ENCODE measurements at places on chromosomes 12 and 14.

- DNase-seq, result no peak
Measured at GRCh38 chr14:28138341-28138740, 628.2 kb upstream of the FOXG1 start.

DNA sequence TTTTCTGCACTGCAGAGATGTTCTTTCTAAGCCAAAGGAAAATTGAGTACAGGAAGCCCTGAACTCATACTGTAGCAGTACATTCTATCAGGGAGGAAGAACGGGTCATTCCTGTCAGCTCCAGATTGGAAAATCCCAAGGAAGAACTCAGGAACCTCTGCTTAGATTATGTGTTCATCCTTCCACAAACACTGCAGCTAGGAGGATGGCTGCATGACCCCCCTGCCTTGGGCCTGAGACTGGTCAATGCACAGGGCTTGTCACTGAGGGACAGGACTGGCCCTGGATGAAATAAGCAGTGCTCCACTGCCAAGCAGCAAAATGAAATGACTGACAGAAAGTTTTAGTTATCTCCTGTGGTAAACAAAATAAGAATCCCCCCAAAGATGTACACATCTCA is 1406.8 kb upstream of the TMEM132C start:
- DNase-seq, result no peak

- DNase-seq, result no peak
Measured at GRCh38 chr14:72744416-72745120, 149.3 kb downstream of the DPF3 start.

- no peak for DNase-seq
Measured at GRCh38 chr14:28599605-28600004, 167.0 kb upstream of the FOXG1 start.

- no peak for DNase-seq
Measured at GRCh38 chr14:103801459-103801858, 45.9 kb downstream of the PPP1R13B start.

- DNase-seq, result no peak
Measured at GRCh38 chr12:99388671-99389195, 258.8 kb upstream of the GARIN6 start.

GRCh38 chr12:109770104-109770860 is 56.7 kb downstream of the FAM222A start:
- DNase-seq, result no peak

GRCh38 chr14:73696466-73697400 is 17.5 kb downstream of the PNMA1 start:
- DNase-seq, result no peak

- no peak for DNase-seq
Measured at GRCh38 chr14:73339846-73340595, 102.7 kb downstream of the PAPLN start.

GRCh38 chr12:88752183-88752582 is 171.9 kb upstream of the KITLG start:
- no peak for DNase-seq

GRCh38 chr12:7017870-7018349 is 366 bp downstream of the LPCAT3 start:
- no peak for DNase-seq

- DNase-seq, result no peak
Measured at GRCh38 chr12:68374307-68374982, 42.3 kb upstream of the MDM1 start.

- DNase-seq, result peak; percentile 1
Measured at GRCh38 chr12:95838125-95838524, 20.6 kb upstream of the SNRPF start.

- peak; percentile 39 for DNase-seq
Measured at GRCh38 chr12:106841510-106842302, 67.2 kb downstream of the RIC8B start.

- no peak for DNase-seq
Measured at GRCh38 chr12:77925536-77926108, 94.9 kb downstream of the NAV3 start.

DNA sequence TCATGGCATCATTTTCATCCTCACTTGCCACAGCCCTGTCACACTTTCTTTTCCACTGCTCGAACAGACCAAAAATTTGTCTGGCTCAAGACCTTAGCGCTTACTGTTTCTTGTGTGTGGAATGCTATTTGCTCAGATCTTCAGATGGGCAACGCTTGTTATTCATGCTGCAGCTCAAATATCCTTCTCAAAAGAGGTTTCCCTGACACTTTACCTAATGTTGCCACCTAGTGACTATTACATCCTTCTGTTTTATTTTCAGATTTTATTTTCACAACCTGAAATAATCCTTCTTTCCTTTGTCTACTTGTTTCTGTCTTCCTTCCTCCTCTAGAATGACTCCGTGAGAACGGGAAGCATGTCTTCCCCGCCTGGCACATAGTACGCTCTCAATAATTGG is 5.6 kb downstream of the FBXO33 start:
- no peak for DNase-seq

Measured in stimulated activated naive CD4-positive, alpha-beta T cell (primary cell).